ENCODE measurements at places on chromosomes 3 and 15. TPM values are rescaled to one million over a fixed set of nuclear protein-coding genes. Genes with fewer than 3 reads are reported as not detected.

Gene ITIH1
- total RNA-seq = not detected

Gene ECE2
- not detected for total RNA-seq

DNA sequence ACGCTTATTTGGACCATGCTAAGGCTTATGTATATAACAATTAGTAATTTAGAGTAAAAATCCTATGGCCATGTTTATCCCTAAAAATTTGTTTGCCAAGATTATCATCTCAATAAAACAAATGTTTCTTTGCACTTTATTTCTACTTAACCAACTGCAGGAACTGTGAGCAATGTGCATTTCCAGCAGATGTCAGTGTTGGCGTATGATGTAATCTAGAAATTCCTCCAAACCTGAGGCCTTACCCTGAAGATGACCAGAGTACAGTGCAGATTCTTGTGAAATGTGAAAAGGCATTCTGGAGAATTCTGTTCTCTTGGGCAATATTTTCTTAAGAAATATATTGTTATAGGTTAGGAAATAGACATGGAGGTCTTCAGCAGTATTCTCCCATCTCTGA, 205.9 kb downstream of the MBNL1 start:
- peak; percentile 20 for DNase-seq

- no peak for DNase-seq
Measured at GRCh38 chr15:31867536-31868442, 162.5 kb upstream of the CHRNA7 start.

- DNase-seq = no peak
Measured at GRCh38 chr15:59562448-59563186, 49.0 kb upstream of the GCNT3 start.

Gene IMP3
- total RNA-seq = 136 TPM

DNA sequence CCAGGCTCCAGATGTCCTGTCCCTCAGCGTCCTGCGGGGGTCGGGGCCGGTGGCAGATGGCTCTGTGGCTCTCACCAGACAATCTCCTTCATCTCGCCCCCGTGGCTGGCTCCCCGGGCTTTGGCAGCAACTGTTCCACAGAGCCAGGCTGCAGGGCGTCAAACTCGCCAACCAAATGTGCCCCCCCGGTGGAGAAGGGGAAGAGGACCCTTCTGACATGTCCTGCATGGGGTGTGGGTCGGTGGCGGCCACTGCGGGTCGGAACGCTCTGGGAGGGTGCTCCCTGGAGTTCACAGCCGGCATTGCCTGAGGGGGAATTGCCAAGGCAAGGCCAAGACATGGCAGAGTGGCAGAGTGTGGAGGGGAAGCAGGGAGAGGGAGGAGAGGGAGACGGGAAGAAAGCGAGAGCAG, 36.0 kb downstream of the BDH1 start:
- DNase-seq = no peak

- DNase-seq = no peak
Measured at GRCh38 chr3:88828466-88828865, 279.0 kb upstream of the EPHA3 start.

Gene CYP19A1
- not detected for total RNA-seq

Gene CEMIP
- total RNA-seq = 0.06 TPM

DNA sequence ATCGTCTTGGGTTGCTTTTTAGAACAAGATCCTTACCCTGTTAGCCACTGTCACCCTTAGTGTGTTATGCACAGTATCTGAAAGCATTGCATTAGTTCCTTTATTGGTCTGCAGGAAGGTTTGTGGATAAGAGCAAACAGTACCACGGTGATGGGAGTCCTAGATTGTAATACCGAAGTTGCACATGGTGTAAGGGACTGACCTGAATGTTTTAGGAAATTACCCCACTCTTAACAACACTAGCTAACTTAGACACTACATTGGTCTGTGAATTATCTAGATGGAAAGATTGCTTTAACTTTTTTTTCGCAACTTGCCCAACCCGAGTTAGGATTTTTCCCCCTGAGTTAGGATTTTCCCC, 1.3 kb downstream of the STT3B start:
- no peak for DNase-seq

- no peak for DNase-seq
Measured at GRCh38 chr3:136751316-136752171, 634 bp downstream of the STAG1 start.

DNA sequence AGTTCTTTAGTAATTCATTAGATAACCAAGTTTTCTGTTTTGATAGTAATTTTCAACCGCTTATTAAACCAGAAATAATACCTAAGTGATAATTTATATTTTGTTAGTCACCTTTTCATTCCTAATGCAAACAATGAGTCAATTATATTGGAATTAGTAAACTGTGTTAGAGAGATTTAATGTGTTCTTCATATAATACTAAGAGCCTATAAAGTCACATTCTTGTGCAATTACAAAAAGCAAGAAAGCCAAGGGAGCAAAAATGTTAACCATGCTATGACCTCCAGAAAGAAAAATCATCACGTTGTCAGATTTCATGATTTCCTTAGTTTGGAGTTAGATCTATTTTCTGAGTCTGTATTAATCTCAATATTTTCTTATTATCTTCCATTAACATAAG, 108.8 kb upstream of the SAMMSON start:
- no peak for DNase-seq

GRCh38 chr3:159008401-159008800, 206.5 kb downstream of the MFSD1 start:
- no peak for DNase-seq

Gene ANKDD1A
- total RNA-seq = 0.51 TPM

- no peak for DNase-seq
Measured at GRCh38 chr15:34182942-34183341, 27.0 kb downstream of the KATNBL1 start.

All from epithelial cell of proximal tubule (primary cell).